ENCODE measurements at places on chromosomes 7 and 10.

- DNase-seq, result no peak
These were observed 89.2 kb upstream of the NPS start for GRCh38 chr10:127459918-127460317.

DNA sequence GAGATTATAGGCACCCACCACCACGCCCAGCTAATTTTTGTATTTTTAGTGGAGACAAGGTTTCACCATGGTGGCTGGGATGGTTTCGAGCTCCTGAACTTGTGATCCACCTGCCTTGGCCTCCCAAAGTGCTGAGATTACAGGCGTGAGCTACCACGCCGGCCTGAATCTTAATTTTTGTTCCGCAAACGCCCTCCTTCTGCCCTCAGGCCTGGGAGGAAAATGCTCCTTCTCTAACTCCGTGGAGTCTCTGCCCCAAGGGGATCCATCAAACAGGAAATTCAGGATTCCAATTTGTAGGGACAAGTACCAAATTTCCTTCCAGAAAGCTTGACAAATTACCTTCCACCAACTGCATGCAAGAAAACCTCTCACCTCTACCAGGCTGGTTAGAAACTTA lies 43.2 kb downstream of the RBAK start:
- no peak for DNase-seq

DNA sequence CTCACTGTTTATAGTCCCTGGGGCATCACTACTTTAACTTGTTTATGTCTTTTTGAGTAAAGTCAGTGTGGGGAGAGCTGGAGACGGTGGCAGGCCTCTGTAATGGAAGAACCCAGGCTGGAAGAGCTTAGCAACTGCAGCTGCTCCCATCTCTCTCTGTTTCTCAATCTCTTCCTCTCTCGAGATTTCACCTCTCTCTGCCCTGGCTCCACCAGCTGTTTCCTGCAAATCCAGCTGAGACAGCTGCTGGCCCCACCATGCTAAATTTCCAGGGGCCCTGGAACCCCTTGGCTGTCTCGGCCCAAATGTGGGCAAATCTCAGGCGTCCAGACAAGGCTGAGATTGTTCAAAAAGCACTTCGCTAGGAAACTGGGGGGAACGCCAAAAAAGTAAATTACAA lies 25.8 kb upstream of the SLF2 start:
- DNase-seq, result no peak

- no peak for DNase-seq
These were observed 147.7 kb downstream of the JAZF1 start for GRCh38 chr7:28032738-28033380.

- DNase-seq, result no peak
These were observed 63.4 kb downstream of the CTBP2 start for GRCh38 chr10:125096975-125097374.

- DNase-seq, result no peak
These were observed 33.0 kb upstream of the CHST15 start for GRCh38 chr10:124126145-124126982.

- no peak for DNase-seq
These were observed 218.6 kb upstream of the TAC1 start for GRCh38 chr7:97513326-97513725.

DNA sequence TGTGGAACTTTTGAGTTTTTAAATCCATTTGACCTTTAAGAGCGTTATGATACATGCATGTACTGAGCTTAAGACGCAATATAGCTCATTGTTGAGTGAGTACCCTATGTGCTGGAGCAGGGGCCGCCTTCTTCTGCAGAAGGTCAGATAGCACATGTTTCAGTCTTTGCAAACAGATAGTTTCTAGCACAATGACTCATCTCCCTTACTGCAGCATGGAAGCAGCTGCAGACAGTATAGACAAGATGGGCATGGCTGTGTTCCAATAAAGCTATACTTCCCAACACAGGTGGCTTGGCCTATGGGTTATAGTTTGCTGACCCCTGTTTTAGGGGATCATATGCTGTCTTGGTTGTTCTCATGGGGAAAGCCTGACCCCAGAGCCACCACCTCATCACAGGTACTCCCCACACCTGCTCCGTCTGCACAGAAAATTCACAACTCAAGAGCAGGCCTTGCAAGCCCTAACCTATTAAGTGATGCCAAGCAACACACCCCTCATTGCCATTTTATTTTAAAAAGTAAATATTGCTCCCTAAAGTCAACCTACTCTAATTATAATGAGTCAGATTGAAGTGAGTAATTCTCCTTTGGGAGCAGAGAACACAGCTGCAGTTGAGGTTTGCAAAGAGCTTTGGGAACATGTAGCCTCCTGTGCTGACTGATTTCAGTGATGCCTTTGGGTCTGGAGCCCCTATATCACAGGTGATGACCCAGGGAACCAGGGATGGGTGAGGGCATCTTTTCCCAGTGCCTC lies 330.1 kb downstream of the PAXIP1 start:
- DNase-seq, result no peak

DNA sequence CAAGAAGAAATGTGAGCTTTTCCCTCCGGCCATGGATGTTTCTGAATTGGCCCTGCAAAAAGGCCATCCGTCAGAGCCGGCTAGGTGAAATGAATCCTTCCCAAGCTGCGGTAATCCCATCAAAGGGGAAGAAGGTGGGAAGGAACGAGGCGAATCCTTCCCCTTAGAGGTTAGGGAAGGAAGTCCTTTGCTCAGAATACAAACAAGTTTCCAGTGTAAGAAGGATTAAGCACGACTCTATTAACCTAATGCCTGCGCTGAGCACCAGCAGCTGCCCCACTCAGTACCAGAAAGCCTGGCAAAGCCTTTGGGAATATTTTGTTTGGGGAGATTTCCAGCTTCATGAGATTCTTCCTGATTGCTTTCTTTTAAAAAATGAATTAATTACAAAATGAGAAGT lies 42.8 kb downstream of the CLRN3 start:
- no peak for DNase-seq

DNA sequence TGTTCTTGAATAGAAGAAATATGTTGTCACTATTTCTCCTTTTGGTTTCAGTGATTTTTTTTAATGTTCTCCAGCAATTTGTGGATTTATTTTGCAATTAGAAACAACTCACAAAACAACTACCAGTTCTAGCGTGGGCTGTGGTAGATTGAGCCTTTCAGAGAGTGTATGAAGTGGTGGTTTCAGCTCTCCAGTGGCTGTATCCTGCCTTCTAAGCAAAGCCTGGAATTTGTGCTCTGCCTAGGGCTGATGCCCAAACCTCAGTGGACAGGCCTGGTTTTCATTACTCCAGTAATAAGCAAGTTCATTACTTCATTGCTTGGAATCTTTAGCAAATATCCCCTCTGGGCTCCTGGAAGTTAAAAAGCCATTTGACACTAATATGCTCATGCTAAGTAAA lies 35.9 kb downstream of the APBB1IP start:
- DNase-seq, result no peak

DNA sequence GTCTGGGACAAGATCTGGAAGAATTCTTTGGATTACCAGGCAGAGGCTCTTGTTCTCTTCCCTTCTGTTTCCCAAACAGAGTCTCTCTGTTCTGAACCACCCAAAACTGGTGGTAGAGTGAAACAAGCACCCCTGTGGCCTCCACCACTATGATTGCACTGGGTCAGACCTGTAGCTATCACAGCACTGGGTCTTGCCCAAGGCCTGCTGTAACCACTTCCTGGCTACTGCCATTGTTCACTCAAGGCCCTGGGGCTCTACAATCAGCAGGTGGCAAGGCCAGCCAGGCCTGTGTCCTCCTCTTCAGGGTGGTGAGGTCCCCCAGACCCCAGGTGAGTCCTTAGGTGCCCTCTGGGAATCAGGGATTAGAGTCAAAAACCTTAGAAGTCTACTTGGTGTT lies 4.1 kb upstream of the LRRC17 start:
- DNase-seq, result no peak

DNA sequence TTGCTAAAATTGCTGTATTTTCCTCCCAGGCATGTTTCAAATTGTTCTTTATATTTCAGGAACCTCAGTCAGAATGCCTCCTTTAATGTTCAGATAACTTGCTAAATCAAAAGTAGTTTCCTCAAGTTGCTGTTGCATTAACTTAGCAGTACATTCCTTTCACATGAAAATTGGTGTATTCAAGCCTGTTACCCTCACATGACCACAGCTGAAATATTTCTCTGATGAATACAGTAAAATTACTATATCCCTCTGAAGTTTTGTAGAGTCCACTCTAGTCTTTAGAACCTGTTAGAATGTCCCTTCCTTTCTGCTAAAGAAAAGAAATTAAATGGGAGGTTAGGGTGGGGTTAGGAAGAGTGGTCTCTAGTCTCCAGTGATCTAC lies 24.5 kb upstream of the C1GALT1 start:
- DNase-seq, result no peak

GRCh38 chr7:2520131-2520760 lies 672 bp downstream of the LFNG start:
- DNase-seq, result no peak

- DNase-seq, result no peak
These were observed 270.5 kb upstream of the MKLN1 start for GRCh38 chr7:131057015-131057793.

DNA sequence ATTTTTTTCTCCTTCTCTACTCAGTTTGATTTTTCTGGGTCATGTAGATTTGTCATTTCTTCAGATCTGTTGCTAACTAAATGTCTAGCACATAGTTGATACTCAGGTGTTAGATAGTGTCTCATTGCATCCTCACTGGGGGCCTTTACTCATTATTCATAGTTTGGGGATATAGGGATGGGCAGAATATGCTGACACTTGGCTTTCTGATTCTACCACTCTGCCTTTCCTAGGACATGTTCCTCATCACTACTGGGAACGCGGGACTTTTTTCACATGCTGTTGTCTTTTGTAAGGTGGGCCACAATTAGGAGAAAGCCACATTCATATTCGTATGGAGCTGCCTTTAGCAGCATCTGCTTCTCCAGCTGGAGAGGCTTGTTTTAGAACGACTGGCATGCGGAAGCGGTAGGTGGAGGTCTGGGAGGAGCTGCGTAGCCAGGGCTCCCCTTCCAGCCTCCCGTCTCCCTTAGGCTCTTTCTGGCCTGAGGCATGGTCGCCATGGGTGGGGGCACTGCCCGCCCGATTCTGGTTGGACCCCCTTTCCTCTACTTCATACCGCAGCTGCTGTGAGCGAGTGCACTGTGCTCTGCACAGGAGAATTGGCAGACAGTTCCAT lies 78.8 kb downstream of the SND1 start:
- DNase-seq, result no peak

DNA sequence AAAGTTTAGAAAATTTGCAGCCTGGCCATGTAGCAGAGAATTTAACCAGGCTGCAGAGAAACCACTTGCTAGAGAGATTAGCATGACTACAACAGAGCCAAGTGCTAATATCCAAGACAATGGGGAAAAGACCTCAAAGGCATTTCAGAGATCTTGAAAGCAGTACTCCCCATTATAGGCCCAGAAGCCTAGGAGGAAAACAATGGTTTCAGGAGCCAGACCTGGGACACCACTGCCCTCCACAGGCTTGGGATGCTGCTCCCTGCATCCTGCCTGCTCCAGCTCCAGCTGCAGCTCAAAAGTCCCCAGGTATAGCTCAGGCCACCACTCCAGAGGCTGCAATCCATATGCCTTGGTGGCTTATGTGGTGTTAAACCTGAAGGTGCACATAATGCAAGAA lies 101.5 kb upstream of the TMEM72 start:
- DNase-seq, result no peak

GRCh38 chr10:88100281-88100680 lies 236.9 kb downstream of the PTEN start:
- no peak for DNase-seq

- no peak for DNase-seq
These were observed 131.0 kb downstream of the ST7 start for GRCh38 chr7:117084286-117084685.

DNA sequence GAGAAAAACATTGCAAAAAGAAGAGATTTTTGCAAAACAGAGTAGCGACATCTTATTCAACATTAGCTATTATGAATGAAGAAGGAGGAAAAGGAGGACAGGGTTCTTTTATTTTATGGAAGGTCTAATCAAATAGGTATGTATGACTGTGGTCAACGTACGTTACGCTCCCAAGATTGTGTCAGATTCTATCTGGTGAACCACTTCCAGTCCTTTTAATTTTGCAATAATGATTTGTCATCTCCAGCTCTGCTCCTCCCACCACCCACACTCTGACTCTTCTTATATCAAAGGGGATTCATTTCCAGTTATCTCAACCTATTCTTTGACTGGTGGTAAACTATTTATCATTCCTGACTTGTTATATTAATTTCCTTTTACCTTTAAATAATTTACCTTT lies 259.9 kb downstream of the CACNA2D1 start:
- no peak for DNase-seq

- DNase-seq, result no peak
These were observed 65.4 kb downstream of the NPS start for GRCh38 chr10:127614484-127615017.

- no peak for DNase-seq
These were observed 278.6 kb downstream of the SEMA3D start for GRCh38 chr7:84908196-84908793.

GRCh38 chr10:125611756-125612155 lies 71.2 kb downstream of the TEX36 start:
- no peak for DNase-seq

GRCh38 chr10:107689323-107689722 lies 524.8 kb upstream of the SORCS1 start:
- DNase-seq, result no peak

DNA sequence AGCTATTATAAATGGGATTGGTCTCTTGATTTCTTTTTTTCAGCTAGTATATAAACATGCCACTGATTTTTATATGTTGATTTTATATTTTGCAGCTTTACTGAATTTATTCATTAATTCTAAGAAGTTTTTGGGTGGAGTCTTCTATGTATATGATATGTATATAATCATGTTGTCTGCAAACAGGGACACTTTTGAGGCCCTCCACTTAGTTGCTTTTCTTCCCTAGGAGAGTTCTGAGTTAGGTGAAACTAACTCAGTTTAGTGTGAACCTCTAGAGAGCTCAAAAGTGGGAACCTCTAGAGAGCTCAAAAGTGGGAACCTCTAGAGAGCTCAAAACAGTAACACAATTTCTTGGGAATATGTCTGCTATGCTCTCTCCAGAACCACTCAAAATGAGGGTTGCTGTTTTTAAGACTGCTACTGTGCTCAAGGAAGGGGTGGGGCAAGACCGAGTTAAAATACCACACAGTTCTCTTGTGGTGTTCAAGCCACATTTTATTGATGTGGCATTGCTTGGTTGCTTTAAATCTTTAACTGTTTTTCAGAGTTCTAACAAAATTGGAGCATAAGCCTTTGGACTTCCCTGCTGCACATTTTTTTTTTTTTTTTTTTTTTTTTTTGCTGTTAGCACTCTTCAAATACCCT lies 13.2 kb downstream of the CCDC7 start:
- DNase-seq, result no peak
